ENCODE measurements at places on chromosomes 2 and 18.

- no peak for DNase-seq
Measured at GRCh38 chr2:63977904-63978303, 41.3 kb downstream of the VPS54 start.

GRCh38 chr2:106311041-106311370 lies 116.9 kb upstream of the UXS1 start:
- DNase-seq = no peak

DNA sequence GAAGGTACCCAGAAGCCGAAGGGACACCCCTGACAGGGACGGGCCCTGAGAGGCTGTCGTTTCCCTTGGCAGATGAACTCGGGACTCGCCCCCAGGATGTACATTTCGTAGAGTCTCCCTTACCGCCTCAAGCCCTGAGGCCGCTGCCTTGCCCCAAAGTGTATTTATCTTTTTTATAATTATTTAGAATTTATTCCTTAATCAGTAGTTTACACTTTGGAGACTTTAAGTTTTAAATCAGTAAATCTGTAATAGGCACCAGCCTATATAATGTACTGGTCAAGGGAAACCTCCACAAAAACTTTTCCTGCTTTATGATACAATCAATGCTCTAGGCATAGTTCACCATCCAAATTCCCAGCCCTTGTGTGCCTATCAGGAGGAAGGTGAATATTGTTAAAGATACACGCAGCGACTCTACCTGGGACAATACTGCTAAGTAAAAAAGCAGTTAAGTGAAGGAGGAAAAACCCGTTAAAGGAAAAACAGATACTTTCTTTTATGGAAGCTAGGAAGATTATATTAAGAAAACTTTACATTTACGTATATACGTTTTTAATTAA lies 848 bp downstream of the VRK2 start:
- DNase-seq = no peak

- no peak for DNase-seq
Measured at GRCh38 chr2:88184762-88185161, 14.6 kb downstream of the THNSL2 start.
